ENCODE measurements at places on chromosomes 6 and 20. TPM values are rescaled to one million over a fixed set of nuclear protein-coding genes. Genes with fewer than 3 reads are reported as not detected.

Gene CAGE1
- total RNA-seq: 0.04 TPM

Gene CCM2L
- 6.4 TPM for total RNA-seq

Gene SPATS1
- total RNA-seq: not detected

Gene PNLDC1
- 0.11 TPM for total RNA-seq

Gene TCF21
- total RNA-seq: not detected

Gene GID8
- total RNA-seq: 52.9 TPM

Gene TMEM244
- not detected for total RNA-seq

Gene TFAP2B
- total RNA-seq: not detected

Gene ULBP1
- 0.11 TPM for total RNA-seq

Gene MAS1
- not detected for total RNA-seq

Gene HTR1B
- total RNA-seq: 64.4 TPM

Gene EFCAB8
- total RNA-seq: 0.07 TPM

Gene TRIM15
- total RNA-seq: not detected

Gene YTHDF1
- 25.5 TPM for total RNA-seq

Gene TAF8
- 16.3 TPM for total RNA-seq

GRCh38 chr20:34794006-34794585, 31.4 kb downstream of the NCOA6 start:
- DNase-seq: no peak

DNA sequence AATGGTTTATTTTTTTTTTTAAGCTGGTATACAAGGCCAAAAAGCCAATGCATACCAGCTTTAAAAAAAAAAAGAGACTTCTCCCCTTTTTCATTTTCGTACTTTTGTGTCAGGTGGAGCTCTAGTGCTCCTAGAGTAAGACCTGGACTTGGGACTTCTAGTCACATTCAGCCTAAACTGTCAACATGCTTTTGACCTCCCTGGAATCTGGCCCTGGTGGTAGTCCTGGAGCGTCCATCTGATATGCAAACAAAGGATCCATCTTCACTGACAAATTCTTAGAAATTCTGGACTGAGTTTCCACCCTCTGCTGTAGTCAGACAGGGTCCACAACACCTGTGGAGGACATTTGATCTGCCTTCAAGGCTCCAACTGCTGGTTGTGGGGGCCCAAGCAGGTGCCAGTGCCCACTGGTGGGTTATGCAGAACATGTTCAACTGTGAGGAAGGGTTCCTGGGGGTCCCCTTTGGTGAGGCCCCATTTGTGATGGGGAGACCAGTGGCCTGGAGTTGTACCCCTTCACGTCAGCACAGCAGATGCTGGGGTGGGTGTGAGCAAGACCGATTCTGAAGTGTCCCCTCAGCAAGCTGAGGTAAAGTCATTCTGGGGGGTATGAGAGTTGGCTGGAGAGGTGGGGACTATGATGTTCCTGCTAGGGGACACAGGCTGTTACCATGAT, 12.6 kb upstream of the PCMTD2 start:
- no peak for DNase-seq

- DNase-seq: no peak
Observed at GRCh38 chr6:55088902-55089301, 85.4 kb upstream of the HCRTR2 start.

DNA sequence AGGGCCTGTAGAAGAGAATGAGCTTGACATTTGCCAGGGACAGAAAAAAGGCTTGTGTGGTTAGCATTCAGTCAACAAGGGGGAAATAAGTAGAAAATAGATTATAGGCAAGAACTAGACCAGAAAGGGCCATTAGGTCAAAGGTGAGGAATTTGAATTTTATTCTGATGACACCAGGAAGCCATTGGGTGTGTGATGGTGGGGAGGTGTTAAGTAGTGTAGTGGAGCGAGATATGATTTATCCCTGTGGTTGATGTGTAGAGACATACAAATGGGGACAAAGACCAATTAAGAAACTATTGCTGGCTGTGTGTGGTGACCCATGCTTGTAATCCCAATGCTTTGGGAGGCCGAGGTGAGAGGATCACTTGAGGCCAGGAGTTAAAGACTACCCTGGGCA, 11.0 kb downstream of the DSTN start:
- no peak for DNase-seq

- no peak for DNase-seq
Observed at GRCh38 chr6:80922916-80923455, 816.5 kb downstream of the BCKDHB start.

DNA sequence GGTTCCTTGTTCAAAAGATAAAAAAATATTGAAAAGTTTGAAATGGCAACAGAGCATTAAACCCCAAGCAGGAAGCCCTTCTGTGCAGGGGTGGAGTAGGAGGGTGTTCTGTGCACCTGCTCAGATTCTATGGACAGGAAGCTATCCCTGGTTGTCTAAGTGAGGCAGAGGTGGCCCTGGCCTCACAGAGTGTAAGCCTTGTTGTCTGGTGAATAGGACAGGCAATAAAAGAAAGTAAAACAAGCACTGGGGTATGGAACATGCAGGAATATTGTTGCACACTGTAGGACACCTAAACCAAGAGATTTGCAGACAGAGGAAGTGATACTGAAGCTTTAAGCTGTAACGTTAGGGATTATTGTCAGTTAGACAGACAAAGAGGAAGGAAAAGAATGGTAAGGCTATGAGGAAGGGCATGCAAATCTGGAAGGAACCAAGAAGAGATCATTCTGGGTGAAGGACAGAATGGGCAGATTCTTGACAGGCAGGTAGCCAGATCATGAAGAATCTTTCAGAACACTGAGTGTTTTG, 66.8 kb downstream of the TBC1D7 start:
- no peak for DNase-seq

DNA sequence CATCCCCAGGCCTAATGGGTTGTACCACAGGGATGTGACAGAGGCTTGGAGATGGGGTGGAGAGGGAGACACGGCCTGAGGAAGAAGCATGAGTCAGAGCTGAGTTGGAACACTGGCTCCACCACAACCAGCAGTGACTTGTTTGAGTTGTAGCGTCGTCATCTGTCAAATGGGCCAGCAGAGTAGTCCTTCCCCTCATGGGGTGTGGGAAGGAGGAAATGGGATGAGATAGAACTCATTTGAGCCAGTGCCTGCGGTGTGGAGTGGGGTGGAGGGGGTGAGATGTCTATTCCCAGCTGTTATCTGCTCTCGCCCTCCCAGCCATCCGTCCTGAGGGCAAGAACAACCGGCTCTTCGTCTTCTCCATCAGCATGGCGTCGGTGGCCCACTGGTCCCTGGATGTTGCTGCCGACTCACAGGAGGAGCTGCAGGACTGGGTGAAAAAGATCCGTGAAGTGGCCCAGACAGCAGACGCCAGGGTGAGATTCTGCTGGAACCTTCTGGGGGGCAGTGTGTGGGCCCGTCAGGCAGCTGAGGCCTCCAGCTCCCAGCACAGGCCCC, 32.5 kb downstream of the PLCG1 start:
- DNase-seq: no peak

GRCh38 chr6:38901802-38902522, 146.6 kb upstream of the GLP1R start:
- DNase-seq: no peak

DNA sequence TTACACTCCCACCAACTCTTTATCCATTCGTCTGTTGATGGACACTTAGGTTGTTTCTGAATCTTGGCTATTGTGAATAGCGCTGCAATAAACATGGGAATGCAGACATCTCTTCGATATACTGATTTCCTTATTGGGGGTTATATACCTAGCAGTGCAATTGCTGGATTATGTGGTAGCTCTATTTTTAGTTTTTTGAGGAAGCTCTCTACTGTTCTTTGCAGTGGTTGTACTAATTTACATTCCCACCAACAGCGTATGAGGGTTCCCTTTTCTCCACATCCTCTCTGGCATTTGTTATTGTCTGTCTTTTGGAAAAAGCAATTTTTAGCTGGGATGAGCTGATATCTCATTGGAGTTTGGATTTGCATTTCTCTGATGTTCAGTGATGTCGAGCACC, 4.6 kb upstream of the PFDN4 start:
- DNase-seq: no peak

Data from pulmonary artery endothelial cell (primary cell).